A673 (cell line): ENCODE measurements at places on chromosomes 2 and 18. TPM values are rescaled to one million over a fixed set of nuclear protein-coding genes. Genes with fewer than 3 reads are reported as not detected.
A peak's percentile ranks its signal among the peaks of the same experiment; 100 is the strongest.

CYTIP gene
- not detected in 2 replicates for total RNA-seq

- no peak for DNase-seq
- peaks cover 9% of the 10 kb centered on the region for H3K27me3 ChIP-seq
- no peaks in the 10 kb centered on the region for H3K4me1 ChIP-seq
- H3K36me3 ChIP-seq: no peaks in the 10 kb centered on the region
- H3K27ac ChIP-seq: no peak overlapping the region
Measured at GRCh38 chr2:242085941-242086621, 216.6 kb downstream of the RTP5 start.

ATP5F1A gene
- total RNA-seq: 479 and 531 TPM in 2 replicates

DNA sequence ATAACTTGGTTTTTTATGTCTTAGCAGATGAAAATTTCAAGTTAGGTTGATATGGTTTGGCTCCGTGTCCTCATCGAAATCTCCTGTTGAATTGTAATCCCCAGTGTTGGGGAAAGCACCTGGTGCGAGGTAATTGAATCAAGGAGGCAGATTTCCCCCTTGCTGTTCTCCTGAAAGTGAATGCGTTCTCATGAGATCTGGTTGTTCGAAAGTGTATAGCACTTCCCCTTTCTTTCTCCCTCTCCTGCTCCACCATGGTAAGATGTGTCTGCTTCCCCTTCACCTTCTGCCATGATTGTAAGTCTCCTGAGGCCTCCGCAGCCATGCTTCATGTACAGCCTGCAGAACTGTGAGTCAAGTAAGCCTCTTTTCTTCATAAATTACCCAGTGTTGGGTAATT, 242.1 kb upstream of the TNP1 start:
- no peaks in the 10 kb centered on the region for H3K36me3 ChIP-seq
- no peaks in the 10 kb centered on the region for H3K27me3 ChIP-seq
- no peak overlapping the region for H3K27ac ChIP-seq

- H3K36me3 ChIP-seq: no peaks in the 10 kb centered on the region
- no peaks in the 10 kb centered on the region for H3K27me3 ChIP-seq
- H3K4me1 ChIP-seq: no peaks in the 10 kb centered on the region
- H3K27ac ChIP-seq: no peak overlapping the region
- H3K4me3 ChIP-seq: no peak overlapping the region
- DNase-seq: no peak
Measured at GRCh38 chr18:56890632-56891031, 239.5 kb downstream of the WDR7 start.

WDR12 gene
- total RNA-seq: 152 and 164 TPM in 2 replicates

DNA sequence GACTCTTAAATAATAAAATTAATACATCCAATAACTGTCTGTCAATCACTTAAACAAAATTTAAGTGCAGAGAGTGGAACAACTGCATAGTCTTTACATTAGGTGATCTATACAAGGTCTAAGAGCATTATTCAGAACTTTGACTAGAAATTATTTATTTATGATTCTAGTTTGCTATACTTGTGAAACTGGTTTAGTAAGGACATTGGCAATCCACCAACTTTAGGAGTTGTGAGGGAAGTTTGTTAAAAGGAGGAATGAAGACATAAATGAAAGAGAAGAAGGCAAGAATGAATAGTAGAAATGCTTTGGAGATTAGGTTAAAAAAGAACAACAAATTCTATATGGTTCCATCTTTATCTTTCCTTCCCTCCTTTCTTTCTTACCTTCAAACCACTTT, 217.5 kb downstream of the GPD2 start:
- H3K36me3 ChIP-seq: no peaks in the 10 kb centered on the region
- no peaks in the 10 kb centered on the region for H3K27me3 ChIP-seq
- DNase-seq: no peak
- no peak overlapping the region for H3K4me3 ChIP-seq
- no peak overlapping the region for H3K27ac ChIP-seq
- H3K4me1 ChIP-seq: no peaks in the 10 kb centered on the region

DNA sequence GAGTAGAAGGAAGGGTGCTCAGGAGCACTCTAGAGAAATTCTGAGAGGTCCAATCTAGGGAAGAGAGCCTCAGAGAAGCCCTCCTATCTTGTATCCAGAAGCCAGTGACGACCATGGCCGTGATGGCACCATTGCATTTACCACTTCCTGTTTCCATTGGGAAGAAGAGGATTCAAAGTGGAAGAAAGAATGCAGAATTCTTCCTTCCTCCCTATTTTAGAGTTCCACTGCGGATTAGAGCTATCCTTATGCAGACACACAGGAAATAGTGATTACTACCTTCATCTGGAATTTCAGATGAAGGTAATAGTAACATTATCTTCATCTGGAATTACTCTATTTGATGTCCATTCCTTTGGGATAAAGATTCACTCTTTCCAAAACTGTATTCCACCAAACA, 45.6 kb upstream of the PCBP1 start:
- H3K27me3 ChIP-seq: no peaks in the 10 kb centered on the region
- no peak overlapping the region for H3K4me3 ChIP-seq
- H3K36me3 ChIP-seq: no peaks in the 10 kb centered on the region
- no peak for DNase-seq
- H3K27ac ChIP-seq: no peak overlapping the region

DNA sequence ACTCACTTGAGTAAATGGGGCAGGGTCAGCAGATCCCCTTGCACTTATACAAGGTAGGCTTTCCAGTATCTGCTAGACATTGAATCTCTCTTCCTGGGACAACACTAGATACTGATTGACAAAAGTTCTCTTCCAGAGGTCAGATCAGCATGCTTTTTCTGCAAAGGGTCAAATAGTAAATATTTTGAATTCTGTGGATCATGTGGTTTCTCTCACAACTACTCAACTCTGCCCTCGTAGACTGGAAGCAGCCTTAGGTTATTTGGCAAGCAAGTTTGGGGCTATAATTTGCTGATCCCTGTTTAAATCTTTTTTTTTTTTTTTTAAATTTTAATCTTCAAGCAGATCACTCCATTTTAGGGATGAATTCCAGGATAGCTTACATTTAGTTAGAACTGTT, 17.4 kb upstream of the NABP1 start:
- no peaks in the 10 kb centered on the region for H3K27me3 ChIP-seq
- H3K36me3 ChIP-seq: no peaks in the 10 kb centered on the region
- DNase-seq: no peak
- no peak overlapping the region for H3K4me3 ChIP-seq
- H3K4me1 ChIP-seq: no peaks in the 10 kb centered on the region

- no peak overlapping the region for H3K4me3 ChIP-seq
- no peak for DNase-seq
- no peaks in the 10 kb centered on the region for H3K27me3 ChIP-seq
- no peak overlapping the region for H3K27ac ChIP-seq
Measured at GRCh38 chr2:54672590-54673456, 50.6 kb upstream of the EML6 start.

SERPINB4 gene
- total RNA-seq: not detected in 2 replicates

FAM117B gene
- total RNA-seq: 13.3 and 14.2 TPM in 2 replicates

FER1L5 gene
- total RNA-seq: 1.2 TPM in 2 replicates

GRCh38 chr2:104976603-104977120, 61.2 kb upstream of the MRPS9 start:
- H3K27ac ChIP-seq: no peak overlapping the region
- no peaks in the 10 kb centered on the region for H3K36me3 ChIP-seq

GRCh38 chr2:8198766-8199382, 483.0 kb upstream of the ID2 start:
- no peak overlapping the region for H3K27ac ChIP-seq
- DNase-seq: no peak

CARF gene
- 5.1 and 7.1 TPM in 2 replicates for total RNA-seq

GRCh38 chr2:165725421-165725820, 68.6 kb downstream of the GALNT3 start:
- H3K27ac ChIP-seq: no peak overlapping the region
- H3K4me3 ChIP-seq: no peak overlapping the region
- H3K4me1 ChIP-seq: no peaks in the 10 kb centered on the region
- H3K36me3 ChIP-seq: no peaks in the 10 kb centered on the region
- peak; percentile 32 for DNase-seq
- no peaks in the 10 kb centered on the region for H3K27me3 ChIP-seq

RIOK3 gene
- total RNA-seq: 34.7 and 35.8 TPM in 2 replicates

CDK5R2 gene
- 0.37 and 0.44 TPM in 2 replicates for total RNA-seq

GRCh38 chr2:231128541-231128940, 3.7 kb upstream of the HTR2B start:
- H3K27ac ChIP-seq: no peak overlapping the region
- no peaks in the 10 kb centered on the region for H3K36me3 ChIP-seq
- no peaks in the 10 kb centered on the region for H3K27me3 ChIP-seq
- H3K4me1 ChIP-seq: peaks cover 23% of the 10 kb centered on the region
- DNase-seq: no peak
- H3K4me3 ChIP-seq: no peak overlapping the region

- no peaks in the 10 kb centered on the region for H3K27me3 ChIP-seq
- H3K27ac ChIP-seq: no peak overlapping the region
- H3K36me3 ChIP-seq: no peaks in the 10 kb centered on the region
- DNase-seq: no peak
Measured at GRCh38 chr2:203948733-203949132, 12.2 kb downstream of the ICOS start.

DNA sequence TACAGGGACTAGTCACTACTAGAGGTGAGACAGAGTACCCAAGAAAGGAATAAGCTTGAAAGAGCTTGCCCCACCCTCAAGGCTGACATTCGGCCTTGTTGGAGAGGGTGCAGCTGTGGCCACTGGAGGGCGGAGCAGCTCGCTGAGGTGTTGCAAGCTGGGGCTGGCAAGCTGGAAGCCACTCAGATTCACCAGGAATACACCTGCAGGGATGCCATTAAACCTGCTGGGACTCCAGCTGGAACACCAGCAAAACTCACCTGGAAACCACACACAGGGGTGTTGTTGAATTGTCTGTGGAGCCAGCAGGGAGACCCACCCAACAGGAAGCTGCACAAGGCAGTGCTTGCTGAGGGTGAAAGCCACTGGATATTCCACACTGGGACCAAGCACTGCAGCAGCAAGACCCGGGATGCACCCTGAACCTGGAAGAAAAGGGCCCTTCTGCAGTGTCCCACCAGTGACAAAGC, 26.1 kb downstream of the KCTD18 start:
- no peaks in the 10 kb centered on the region for H3K27me3 ChIP-seq
- no peak overlapping the region for H3K4me3 ChIP-seq
- no peaks in the 10 kb centered on the region for H3K36me3 ChIP-seq
- H3K27ac ChIP-seq: no peak overlapping the region

GRCh38 chr18:12079491-12080237, 14.0 kb upstream of the ANKRD62 start:
- H3K4me3 ChIP-seq: no peak overlapping the region
- H3K27ac ChIP-seq: no peak overlapping the region
- peaks cover 2% of the 10 kb centered on the region for H3K27me3 ChIP-seq
- H3K4me1 ChIP-seq: no peaks in the 10 kb centered on the region
- DNase-seq: no peak
- H3K36me3 ChIP-seq: no peaks in the 10 kb centered on the region

- no peak overlapping the region for H3K27ac ChIP-seq
- DNase-seq: no peak
Measured at GRCh38 chr2:26268213-26268612, 23.5 kb downstream of the HADHB start.

TDRD15 gene
- not detected in 2 replicates for total RNA-seq

- peaks cover 8% of the 10 kb centered on the region for H3K4me1 ChIP-seq
- no peaks in the 10 kb centered on the region for H3K27me3 ChIP-seq
- H3K4me3 ChIP-seq: no peak overlapping the region
- no peaks in the 10 kb centered on the region for H3K36me3 ChIP-seq
Measured at GRCh38 chr18:9755110-9755509, 47.0 kb downstream of the RAB31 start.

DNA sequence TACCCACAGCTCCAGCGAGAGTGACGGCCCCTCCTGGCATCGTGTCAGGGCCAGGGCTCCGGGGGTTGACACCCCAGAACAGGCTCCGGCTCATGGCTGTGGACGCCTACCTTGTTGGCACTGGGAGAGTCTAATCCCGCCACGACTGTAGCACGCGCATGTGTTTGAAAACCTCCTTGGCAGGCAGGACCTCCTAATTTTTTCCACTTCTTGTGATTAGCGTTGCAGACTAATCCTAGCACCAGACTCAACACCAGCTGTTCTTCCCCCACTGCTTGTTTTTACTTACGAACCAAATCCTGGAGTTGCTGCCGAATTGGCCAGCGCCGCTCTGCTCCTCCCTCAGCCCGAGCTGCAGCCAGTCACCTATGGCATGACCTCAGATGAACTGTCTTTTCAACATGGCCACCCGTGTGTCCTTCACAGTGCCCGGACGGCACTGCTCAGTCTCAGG, 110.7 kb downstream of the KLHL29 start:
- no peaks in the 10 kb centered on the region for H3K27me3 ChIP-seq
- DNase-seq: no peak
- H3K27ac ChIP-seq: no peak overlapping the region
- no peak overlapping the region for H3K4me3 ChIP-seq
- H3K4me1 ChIP-seq: peaks cover 49% of the 10 kb centered on the region

DNA sequence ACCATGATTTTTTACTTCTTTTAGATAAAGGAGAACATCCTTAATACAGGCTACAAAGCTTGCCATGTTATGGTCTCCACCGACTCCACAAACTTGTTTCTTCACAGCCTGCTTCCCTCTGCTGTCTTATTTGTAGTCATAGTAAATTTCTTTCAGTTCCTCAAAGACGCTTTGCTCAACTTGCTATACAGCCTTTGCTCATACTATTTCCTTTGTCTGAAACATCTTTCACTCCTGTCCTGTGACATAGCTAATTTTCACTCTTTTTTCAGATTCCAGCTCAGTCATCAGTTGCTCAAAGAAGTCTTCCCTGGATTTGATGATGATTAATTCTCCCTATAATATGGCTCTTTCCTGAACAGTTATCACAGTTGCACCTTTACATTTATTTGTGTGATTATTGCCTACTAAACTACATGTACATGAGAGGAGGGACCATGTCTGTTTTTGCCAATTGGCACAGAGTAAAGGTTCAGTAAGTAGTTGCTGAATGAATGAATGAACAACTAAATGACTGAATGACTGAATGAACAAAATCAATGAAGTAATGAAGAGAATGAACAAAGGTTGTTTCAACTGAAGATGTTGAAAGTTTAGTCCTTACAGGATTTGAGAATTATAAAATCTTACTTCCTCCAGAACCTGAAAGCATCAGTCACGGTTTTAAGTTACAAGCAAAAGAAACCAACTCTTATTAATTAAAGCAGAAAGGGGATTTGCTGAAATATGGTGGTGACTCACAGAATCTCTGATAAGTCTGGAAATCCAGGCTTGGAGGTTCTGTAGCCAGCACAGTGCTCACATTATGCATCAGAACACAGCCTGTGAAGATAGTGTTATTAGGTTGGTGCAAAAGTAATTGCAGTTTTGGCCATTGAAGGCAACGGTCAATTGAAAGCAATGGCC, 186.4 kb upstream of the FAM98A start:
- peak; percentile 26 for DNase-seq
- peaks cover 6% of the 10 kb centered on the region for H3K4me1 ChIP-seq
- H3K27me3 ChIP-seq: no peaks in the 10 kb centered on the region
- H3K36me3 ChIP-seq: no peaks in the 10 kb centered on the region
- H3K27ac ChIP-seq: no peak overlapping the region
- H3K4me3 ChIP-seq: no peak overlapping the region

- DNase-seq: no peak
- H3K36me3 ChIP-seq: no peaks in the 10 kb centered on the region
- no peaks in the 10 kb centered on the region for H3K27me3 ChIP-seq
- no peak overlapping the region for H3K27ac ChIP-seq
Measured at GRCh38 chr2:209602259-209602658, 169.4 kb upstream of the UNC80 start.
